CD4-positive, alpha-beta memory T cell (primary cell): ENCODE measurements at places on chromosomes 6 and 20. TPM values are rescaled to one million over a fixed set of nuclear protein-coding genes. Genes with fewer than 3 reads are reported as not detected.

OTOR gene
- not detected for total RNA-seq

- H3K36me3 ChIP-seq, result peaks cover 15% of the 10 kb centered on the region
- H3K4me3 ChIP-seq, result no peak overlapping the region
- H3K4me1 ChIP-seq, result no peaks in the 10 kb centered on the region
- DNase-seq, result no peak
- H3K27me3 ChIP-seq, result no peaks in the 10 kb centered on the region
Observed at GRCh38 chr6:13290335-13290734, 38.0 kb downstream of the TBC1D7 start.

GRCh38 chr6:149566410-149567193 lies 427 bp downstream of the GINM1 start:
- H3K27ac ChIP-seq, result peak overlapping the region; percentile 93
- no peaks in the 10 kb centered on the region for H3K27me3 ChIP-seq
- peaks cover 25% of the 10 kb centered on the region for H3K4me1 ChIP-seq

DNA sequence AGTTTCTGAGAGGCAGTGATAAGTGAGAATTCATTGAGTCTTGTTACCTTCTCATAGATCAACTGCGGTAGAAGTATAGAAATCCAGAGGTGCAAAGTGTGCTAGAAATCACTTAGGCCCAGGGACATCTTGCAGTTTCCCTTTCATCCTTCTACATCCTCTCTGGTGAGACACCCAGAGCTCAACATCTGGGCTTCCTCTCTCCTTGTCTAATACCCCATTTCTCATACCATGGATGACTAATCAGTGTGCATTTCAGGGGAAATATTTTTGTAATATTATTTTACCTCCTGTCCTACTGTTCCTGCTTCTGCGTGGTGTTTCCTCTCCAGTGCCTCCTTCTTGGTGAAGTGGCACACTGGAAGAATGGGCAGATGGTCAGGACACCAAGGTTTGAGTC lies 322.4 kb downstream of the TFAP2B start:
- H3K27me3 ChIP-seq, result no peaks in the 10 kb centered on the region
- no peak for DNase-seq
- no peaks in the 10 kb centered on the region for H3K4me1 ChIP-seq
- H3K4me3 ChIP-seq, result no peak overlapping the region
